H1 (cell line): ENCODE measurements at places on chromosomes 5 and 9. TPM values are rescaled to one million over a fixed set of nuclear protein-coding genes. Genes with fewer than 3 reads are reported as not detected.

Gene GRIA1
- polyA plus RNA-seq: 0.97 and 1.1 TPM in 2 replicates

Gene SIMC1
- 11.3 and 12.3 TPM in 2 replicates for polyA plus RNA-seq

Gene PRR16
- polyA plus RNA-seq: 1.3 and 1.6 TPM in 2 replicates

Gene CACNA1B
- 1.5 and 2.6 TPM in 2 replicates for polyA plus RNA-seq

Gene PRDM9
- not detected in 2 replicates for polyA plus RNA-seq

Gene GPR151
- polyA plus RNA-seq: 0.03 TPM in 1 of 2 replicates, not detected in the other

Gene HK3
- polyA plus RNA-seq: not detected in 2 replicates

Gene DOCK8
- 0.57 and 0.67 TPM in 2 replicates for polyA plus RNA-seq
